ENCODE measurements at places on chromosomes 3 and 15.
A peak's percentile ranks its signal among the peaks of the same experiment; 100 is the strongest.

- no peak for DNase-seq
Measured at GRCh38 chr3:99620976-99621375, 17.4 kb upstream of the COL8A1 start.

- peak; percentile 80 for DNase-seq
Measured at GRCh38 chr15:74541494-74542165, 610 bp downstream of the ARID3B start.

DNA sequence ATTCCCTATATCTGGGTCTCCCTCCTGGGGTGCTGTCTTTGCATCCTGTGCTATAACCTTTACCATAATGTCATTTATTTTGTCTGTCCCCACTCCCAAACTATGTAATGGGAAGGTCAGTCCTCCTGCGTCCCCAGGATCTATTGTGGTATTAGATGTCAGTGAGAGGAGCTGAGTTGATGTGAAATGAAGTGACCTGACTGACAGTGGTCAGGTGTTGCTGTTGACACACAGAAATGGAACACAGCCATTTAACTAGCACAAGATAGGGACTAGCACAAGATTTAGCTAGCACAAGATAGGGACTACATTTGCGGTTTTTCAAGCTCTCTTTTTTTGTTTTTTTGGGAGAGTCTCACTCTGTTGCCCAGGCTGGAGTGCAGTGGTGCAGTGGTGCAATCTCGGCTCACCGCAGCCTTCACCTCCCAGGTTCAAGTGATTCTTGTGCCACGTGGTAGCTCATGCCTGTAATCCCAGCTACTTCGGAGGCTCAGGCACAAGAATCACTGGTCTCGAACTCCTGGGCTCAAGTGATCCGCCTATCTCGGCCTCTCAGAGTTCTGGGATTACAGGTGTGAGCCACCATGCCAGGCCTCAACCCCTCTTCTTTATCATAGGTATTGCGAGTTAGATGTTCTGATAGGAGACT is 5.2 kb downstream of the NGRN start:
- DNase-seq: no peak

DNA sequence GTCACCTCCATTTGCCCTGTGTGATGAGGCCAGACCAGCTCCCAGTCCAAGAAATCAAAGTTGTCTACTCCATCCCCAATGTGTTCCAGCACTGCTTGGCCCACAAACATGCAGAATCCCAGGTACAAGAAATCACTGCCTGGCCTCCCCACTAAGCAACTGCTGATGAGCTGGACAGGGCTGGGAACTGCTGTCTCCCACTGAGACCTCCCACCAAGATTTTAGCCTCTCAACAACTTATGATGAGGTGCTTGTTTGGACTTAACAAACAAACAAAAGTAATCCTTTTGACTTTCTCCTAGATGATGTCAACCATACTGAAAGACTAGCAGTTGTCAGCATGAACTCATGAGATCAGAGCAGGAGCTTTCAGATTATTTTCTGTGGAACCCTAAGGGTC is 260.1 kb upstream of the UBE2E2 start:
- no peak for DNase-seq

- DNase-seq: no peak
Measured at GRCh38 chr3:42020684-42021307, 58.9 kb upstream of the ULK4 start.

DNA sequence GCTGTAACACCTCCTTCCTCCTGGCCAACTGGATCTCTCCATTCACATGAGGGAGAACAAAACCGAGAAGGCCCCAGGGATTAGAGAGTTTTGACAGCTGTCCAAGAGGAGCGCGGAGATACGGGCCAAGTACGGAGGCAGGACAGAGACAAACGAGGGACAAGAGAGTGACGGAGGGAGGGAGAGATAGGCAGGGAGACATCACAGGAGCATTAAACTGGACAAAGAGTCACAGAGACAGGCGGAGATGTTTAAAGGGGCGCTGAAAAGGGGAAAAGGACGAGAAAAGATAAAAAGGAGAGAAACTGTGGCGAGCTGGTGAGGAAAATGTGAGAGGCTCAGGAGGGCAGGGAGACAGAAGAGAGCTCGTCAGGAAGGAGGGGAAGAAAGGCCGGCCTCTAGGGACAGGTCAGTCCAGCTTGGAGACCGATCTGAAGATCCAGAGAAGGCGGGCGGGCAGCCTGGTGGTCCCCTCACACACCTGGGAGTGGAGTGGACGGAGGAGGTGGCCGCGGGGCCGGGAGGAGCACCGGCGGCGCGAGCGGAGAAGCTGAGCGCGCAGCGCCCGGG is 40.5 kb upstream of the ROPN1 start:
- no peak for DNase-seq

- no peak for DNase-seq
Measured at GRCh38 chr3:55180161-55180560, 252.3 kb upstream of the LRTM1 start.

- DNase-seq: no peak
Measured at GRCh38 chr3:157351981-157352380, 84.7 kb upstream of the PTX3 start.

Data from activated CD4-positive, alpha-beta T cell treated with anti-CD3 and anti-CD28 coated beads for 48 hours (primary cell).